Nucleus accumbens (tissue), 56 donors: ENCODE measurements at places on chromosomes 12 and 14.

- no peak for DNase-seq
These were observed 35.1 kb upstream of the KCNH3 start for GRCh38 chr12:49503674-49504180.

- DNase-seq: no peak
These were observed 263.0 kb upstream of the E2F7 start for GRCh38 chr12:77328326-77328725.

DNA sequence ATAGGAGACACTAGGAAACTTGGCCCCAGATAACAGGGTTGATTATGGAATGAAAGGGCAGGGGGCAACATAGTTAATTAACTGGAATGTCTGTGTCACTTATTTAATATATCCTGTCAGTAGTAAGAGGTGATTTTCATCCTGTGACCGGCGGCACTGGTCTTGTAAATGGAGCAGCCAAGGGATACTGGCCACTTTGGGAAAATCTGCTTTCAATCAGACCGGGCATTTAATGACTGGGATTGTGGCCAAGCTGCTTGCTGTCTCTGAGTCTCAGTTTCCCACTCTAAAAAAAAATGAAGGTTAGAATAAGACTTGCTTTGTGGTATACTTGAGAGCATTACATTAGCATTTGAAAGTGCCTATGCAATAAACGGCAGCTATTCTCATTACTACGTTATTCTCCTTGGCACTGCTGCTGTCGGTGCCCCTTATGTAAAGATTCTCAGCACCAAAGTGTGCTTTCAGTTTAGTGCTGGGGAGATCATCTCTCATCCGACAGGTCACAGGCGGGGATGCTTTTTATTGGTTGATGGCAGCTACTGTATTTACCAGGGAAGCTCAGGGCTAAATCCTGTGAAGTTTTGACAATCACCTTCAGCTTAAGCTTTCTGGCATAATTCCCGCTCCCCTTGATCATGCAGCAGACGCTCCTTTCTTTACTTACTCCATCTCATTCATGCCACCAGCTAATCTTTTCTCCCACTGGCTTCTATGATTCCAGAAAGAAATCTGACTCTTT lies 162.1 kb downstream of the ESRRB start:
- no peak for DNase-seq

DNA sequence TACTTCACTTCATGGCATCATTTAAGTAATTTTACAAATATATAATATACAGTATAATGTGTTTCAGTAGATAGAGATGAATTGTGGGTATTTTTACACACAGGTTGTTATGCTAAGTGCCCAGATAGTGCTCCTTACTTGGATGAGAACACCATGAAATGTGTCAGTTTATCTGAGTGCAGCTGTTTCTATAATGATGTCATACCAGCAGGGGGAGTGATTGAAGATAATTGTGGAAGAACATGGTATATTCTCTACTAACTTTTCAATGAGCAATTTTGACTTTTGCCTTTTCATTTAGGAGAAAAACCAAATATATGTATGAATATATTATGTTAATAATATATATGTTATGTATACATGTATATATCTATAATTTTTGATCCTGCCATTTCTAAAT lies 221.6 kb downstream of the LRRK2 start:
- DNase-seq: no peak

- DNase-seq: no peak
These were observed 53.8 kb downstream of the SFSWAP start for GRCh38 chr12:131764738-131765137.

DNA sequence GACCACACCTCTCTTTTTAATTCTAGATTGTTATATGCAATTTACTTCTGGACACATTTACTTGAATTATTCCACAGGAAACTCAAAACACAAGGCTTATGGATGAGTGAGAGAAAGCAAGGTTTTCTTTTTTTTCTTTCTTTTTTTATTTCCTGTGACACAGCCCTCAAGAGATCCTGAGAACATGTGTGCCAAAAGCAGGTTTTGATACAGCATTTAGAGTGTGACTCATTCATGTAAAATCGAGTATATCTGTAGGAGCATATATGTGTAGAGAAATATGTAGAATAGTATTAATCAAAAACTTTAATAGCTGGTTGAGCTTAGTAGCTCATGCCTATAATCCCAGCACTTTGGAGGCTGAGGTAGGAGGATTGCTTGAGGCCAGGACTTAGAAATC lies 4.4 kb upstream of the MAX start:
- DNase-seq: no peak

DNA sequence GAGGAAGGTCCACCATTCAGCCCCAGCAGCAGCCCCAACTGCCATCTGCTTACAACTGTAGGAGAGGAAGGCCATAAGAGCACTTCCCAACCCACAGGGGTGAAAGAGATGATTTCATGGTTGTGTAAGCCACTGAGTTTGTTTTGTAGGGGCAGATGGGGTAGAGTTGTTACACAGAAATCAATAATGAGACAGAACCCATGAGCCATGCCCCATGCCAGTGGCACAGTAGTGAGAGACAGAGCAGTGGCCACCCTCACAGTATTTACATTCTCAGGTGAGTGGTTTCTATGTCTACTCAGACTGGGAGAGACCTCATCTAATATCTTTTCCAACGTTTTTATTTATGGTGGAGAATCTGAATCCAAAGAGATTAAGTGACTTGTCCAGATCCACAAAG lies 68.6 kb downstream of the NUAK1 start:
- DNase-seq: no peak

GRCh38 chr14:81199084-81199483 lies 21.7 kb downstream of the GTF2A1 start:
- no peak for DNase-seq

- no peak for DNase-seq
These were observed 181.5 kb downstream of the VRK1 start for GRCh38 chr14:96978525-96979272.

DNA sequence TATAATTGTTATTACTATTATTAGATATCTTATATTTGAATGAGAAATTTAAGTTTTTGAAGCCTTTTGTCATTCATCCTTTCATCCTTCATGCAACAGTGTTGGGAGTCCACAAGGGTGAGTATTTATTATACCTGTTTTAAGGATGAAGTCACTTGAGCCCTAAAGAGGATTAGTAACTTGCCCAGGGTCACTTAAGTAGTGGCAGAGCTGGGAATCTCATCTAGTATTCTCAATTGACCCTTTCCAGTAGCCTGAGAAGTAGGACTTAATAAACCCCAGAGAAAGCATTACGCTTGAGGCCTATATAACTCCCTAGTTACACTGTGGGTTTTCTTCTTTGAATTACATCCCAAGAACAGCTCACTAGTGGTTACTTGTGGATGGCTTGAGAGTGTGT lies 119.8 kb downstream of the SRGAP1 start:
- no peak for DNase-seq
